ENCODE measurements at places on chromosomes 2 and 18.
A peak's percentile ranks its signal among the peaks of the same experiment; 100 is the strongest.

- no peak for DNase-seq
These were observed 9.6 kb upstream of the LRP1B start for GRCh38 chr2:142140434-142140845.

DNA sequence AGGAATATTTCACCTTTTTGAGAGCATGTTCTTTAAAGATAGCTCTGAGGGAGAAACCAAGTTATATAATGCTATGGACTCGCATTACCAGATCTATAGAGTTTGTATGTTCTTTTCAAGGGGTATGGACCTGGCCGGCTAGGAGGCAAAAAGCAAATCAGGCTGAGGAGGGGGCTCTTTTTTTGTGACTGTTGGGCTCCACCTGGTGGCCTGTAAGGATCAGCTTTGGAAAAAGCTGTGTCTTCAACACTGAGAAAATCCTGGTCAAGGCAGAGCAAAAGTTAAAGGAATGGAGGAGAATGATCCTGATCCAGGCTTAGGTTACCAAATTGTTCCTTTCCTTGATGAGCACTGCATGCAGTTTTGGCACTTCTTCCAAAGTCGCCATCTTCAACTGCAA, 180.5 kb downstream of the DIS3L2 start:
- DNase-seq = no peak

DNA sequence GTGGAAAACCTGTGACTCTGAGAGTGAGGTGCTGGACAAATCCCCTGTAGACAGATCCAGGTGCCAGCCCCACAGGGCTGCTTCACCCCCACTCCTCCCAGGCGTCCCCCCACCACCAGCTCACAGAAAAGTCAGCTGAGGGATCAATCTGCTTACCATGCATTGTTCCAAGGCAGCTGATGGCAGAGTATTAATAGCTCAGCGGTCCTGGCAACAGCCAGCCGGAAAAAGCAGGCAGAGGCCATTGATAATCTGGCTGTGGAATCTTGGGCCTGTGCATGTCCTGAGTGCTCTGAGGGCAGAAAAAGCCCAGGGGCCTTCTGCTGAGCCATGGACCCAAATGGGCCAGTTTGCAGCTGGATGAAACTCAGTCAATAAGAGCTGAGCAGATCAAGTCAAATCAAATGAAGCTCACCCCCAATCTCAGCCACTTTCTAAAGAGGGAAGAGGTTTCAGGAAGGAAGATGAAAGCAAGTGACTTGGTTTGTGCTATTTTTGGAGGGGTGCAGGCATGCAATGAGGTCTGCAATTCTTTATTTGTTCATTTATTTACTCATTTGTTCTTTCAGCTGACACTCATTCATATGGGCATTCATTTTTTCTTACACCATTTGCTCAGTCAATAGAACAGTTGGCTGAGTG, 63.4 kb downstream of the GYPC start:
- DNase-seq = no peak

DNA sequence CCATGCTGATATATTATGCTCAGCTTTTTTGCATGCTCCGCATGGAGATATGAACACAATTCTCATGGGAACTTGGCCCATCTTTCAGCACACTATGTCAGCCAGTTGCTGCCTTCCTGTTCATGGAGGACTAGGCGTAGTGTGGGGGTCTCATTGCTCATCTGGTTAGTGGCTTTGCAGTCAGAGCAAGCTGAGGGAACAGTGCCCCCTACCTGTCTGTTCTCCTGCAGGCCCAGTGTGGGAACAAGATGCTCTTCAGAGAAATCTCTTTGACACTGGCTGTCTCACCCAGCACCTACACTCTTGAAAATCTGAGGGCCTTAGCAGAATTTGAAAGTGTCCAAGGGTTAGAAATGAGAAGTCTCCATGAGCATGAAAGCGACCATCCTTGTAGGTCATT, 47.1 kb downstream of the SPTBN1 start:
- no peak for DNase-seq

- DNase-seq = no peak
These were observed 503.8 kb upstream of the NRXN1 start for GRCh38 chr2:51535763-51536162.

DNA sequence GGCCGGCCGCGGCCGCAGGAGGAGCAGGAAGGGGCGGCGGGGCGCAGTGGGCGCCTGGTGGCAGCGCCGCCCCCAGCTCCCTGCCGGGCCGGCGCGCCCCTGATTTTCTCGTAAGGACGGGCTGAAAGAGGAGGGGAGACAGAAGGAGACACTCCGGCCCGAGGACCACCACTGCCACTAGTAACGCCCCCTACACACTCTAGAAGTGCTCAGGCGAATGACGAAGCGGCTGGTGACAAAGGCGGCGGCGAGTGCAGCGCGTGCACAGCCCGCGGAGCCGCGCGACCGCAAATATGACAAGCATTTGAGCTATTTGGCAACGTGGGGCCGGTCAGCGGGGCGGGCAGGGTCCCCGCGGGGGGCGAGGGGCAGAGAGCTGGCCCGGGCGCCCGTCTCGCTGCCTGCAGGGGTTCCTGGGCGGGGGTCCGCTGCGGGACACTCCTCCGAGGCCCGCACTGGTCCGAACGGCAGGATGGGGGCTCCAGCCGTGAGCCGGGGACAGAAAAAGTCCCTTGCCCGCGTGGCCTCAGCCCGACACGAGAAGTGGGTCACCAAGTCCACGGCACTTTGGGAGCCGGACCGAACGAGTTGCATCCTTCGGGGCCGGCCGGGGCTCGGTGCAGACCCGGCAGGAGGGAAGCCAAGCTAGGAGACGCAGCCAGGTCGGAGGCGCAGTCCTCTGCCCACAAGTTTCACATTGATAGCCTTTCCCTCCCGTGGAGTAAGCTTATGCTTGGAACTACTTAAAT, 524 bp upstream of the SERTAD2 start:
- peak; percentile 68 for DNase-seq

GRCh38 chr2:170084820-170085491, 93.0 kb upstream of the MYO3B start:
- no peak for DNase-seq

- DNase-seq = no peak
These were observed 293.1 kb downstream of the SLC8A1 start for GRCh38 chr2:40158781-40159180.

DNA sequence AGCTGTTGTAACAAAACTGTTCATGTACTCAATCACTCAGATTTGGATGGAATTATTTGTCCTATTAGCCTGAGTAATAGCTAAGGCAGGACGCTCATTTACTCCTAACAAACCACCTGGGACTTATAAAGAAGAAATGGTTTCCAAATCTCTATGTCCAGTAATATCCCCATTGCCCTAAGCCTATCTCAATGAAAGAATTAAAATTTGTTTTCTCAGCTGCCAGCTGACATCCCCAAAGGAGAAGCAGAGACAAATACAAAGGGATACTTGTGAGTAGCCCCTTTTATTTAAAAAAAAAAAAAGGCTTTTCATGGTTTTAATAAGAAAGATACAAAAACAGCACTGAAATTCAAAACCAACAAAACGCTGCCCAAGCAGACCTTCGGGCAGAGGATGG, 211.4 kb upstream of the PARD3B start:
- DNase-seq = no peak

GRCh38 chr2:234363011-234363487, 133.8 kb downstream of the ARL4C start:
- no peak for DNase-seq

- no peak for DNase-seq
These were observed 473.9 kb upstream of the HS6ST1 start for GRCh38 chr2:128792476-128793054.

DNA sequence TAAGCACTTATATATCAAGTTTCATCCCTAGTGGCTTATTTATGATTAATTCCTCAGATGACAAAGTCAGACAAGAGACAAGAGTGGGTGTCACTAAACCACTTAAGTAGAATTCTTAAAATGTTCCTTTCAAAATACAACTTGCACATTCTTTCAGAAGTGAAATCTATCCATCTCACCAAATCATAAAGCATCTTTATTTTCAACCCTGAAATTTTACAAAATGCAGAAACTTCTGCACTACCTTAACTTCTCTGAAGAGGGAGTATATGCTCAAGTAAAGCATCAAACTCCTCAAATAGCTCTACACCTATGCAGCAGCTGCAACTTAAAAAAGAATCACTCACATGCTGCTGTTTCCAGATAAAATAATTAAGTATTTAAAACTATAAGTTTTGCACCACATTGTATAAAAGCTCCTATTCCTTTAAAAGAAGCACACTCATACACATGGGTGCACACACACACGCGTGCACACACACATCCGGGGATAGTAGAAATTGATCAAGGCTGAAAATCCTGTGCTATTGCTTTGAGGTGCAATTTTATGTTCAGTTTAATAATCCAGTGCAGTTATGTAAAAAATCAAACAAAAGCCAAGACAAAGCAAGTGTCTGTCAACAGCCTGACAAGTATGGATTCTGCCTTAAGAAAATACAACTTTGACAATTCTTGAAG, 244.5 kb downstream of the TCF4 start:
- no peak for DNase-seq
